ENCODE measurements at places on chromosomes 4 and X. TPM values are rescaled to one million over a fixed set of nuclear protein-coding genes. Genes with fewer than 3 reads are reported as not detected.

- no peaks in the 10 kb centered on the region for H3K27me3 ChIP-seq
- H3K27ac ChIP-seq, result no peak overlapping the region
- no peaks in the 10 kb centered on the region for H3K36me3 ChIP-seq
- no peak overlapping the region for H3K4me3 ChIP-seq
- no peaks in the 10 kb centered on the region for H3K4me1 ChIP-seq
These were observed 201.1 kb upstream of the BCOR start for GRCh38 chrX:40298572-40299479.

GRCh38 chrX:39619182-39620009, 478.4 kb downstream of the BCOR start:
- no peak overlapping the region for H3K4me3 ChIP-seq
- DNase-seq, result no peak
- H3K27me3 ChIP-seq, result no peaks in the 10 kb centered on the region
- H3K27ac ChIP-seq, result peak overlapping the region; percentile 37
- no peaks in the 10 kb centered on the region for H3K4me1 ChIP-seq

DNA sequence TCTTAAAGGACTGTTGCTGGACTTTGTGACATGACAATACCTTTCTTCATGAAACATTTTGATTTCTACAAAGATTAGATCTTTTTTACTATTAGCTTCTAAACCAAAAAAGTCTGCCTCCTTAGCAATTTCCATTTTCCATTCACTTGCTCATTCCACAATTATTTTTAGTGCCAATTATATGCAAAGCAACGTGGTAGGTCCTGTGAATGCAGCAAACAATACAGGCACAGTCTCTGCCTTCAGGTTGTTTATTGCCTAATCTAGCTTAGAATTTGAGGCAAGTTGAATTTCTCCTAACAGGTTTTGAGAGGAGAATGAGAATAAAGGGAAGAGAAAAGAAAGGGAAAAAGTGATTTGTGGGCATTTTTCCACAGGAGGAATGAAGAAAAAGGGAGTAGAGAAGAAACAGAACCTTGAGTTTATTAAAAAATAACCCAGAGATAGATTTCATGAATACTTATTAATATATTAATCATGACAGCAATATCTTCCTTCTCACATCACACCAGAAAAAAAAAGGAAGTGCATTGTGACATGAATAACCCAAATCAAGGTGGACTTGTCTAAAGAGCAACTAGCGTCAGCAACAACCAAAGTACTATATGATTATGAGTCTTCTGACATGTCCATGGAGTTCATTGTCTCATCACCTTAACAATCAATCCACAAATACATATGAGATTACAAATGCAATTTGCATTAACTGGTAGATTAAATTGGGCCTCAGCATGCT, 16.3 kb upstream of the FRYL start:
- no peak overlapping the region for H3K4me3 ChIP-seq
- H3K36me3 ChIP-seq, result no peaks in the 10 kb centered on the region
- no peak overlapping the region for H3K27ac ChIP-seq

Gene GAGE12H
- polyA plus RNA-seq, result not detected

DNA sequence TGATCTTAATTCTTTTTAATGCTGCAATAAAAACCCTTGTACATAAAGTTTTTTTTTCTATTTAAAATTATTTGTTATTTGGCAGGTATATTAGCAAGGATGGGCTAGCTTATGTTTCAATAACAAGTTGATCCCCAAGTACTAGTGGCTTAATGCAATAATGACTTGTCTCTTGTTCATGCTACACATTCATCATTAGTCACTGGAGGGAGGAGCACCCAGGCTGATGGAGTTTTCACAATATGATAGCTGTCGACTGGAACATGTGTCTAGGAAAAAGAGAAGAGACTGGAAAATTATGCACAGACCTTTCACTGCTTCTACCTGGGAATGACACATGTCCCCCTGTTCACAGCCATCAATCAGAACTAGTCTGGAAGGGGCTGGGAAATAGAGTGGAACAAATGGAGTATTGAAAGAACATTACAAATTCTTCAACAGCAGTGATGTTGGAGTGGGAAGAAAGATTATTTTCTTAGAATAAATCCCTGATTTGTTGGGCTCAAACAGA, 387.9 kb upstream of the RPS6KA3 start:
- no peak overlapping the region for H3K4me3 ChIP-seq
- no peak overlapping the region for H3K27ac ChIP-seq
- no peaks in the 10 kb centered on the region for H3K27me3 ChIP-seq
- no peaks in the 10 kb centered on the region for H3K36me3 ChIP-seq
- no peaks in the 10 kb centered on the region for H3K4me1 ChIP-seq

DNA sequence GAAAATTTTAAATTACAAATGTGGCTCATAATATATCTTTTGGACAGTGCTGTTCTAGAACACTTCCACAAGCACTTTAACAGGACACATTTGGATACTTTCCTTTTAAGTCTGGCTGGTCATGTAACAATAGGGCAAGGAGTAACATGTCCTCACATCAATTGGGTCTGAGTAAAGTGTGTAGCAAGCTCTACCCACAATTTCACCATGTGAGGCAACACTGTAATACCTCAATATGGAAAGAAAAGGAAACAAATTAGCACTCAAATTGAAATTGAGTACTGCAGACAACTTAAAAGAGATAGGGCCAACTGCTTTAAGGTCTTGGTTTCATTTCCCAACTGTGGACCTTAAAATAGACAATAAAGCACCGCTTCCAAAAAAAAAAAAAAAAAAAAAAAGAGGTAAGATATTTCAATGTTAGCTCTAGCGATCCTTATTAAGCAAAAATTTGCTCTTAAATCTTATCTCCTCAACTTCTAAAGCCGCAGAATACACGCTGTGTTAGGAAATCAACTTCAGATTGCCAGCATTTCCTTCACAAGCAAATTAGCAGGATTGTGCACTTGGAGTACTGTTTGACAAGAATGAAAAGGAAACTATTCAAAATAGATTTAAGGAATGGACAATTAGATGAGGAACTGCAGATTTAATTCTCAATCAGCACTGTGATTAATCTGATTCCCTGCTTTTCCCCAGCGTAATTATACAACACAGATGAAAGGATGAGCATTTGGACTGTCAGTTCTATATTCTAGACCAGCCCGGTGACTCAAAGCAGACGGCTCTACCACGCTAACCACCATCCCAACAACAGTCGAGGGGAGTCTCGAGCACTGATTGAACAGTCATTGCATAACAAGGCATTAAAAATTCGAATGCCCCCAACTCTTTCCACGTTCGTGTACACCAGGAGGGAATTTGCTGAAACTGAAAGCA, 1.6 kb downstream of the CASK start:
- no peak for DNase-seq
- H3K4me1 ChIP-seq, result no peaks in the 10 kb centered on the region
- H3K4me3 ChIP-seq, result peak overlapping the region; percentile 80
- H3K36me3 ChIP-seq, result no peaks in the 10 kb centered on the region

Gene CFI
- polyA plus RNA-seq, result 191 TPM

Gene DOK7
- 1.2 TPM for polyA plus RNA-seq

DNA sequence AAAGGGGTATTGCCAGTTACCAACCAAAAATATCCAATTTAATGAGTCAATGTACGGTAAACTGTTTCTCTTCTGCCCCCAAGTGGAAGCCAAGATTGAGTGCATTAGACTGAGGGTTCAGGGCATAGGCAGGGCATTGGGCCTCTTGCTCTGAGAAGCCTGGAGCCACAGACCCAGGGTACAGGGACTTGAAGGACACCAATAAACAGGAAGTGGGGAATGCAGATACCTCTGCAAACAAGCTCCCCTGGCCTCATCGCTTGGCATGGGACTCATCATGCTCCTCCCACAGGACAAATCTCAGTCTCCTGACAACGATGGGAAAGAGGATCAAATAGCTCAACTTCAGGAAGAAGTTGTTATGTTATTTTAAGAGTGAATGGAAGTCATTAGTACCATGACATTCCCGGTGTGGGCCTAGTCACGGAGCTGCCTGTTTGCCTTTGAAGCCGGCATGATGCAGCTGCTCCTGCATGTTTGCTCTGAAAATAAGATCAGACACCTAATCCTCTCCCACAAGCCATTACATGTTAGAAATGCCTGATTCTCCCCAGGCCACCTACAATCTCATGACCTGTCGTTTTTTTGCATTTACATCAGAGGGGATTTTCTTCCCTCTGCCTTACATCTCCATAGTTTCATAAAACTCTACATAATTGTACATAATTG, 224.2 kb downstream of the RCHY1 start:
- H3K4me3 ChIP-seq, result no peak overlapping the region
- peak; percentile 73 for DNase-seq
- H3K27me3 ChIP-seq, result no peaks in the 10 kb centered on the region

GRCh38 chr4:25117274-25117673, 43.0 kb downstream of the SEPSECS start:
- no peak overlapping the region for H3K4me3 ChIP-seq
- no peaks in the 10 kb centered on the region for H3K27me3 ChIP-seq
- no peak overlapping the region for H3K27ac ChIP-seq
- no peaks in the 10 kb centered on the region for H3K36me3 ChIP-seq

GRCh38 chr4:88623097-88623496, 30.8 kb downstream of the HERC3 start:
- H3K4me1 ChIP-seq, result no peaks in the 10 kb centered on the region
- H3K27ac ChIP-seq, result no peak overlapping the region
- H3K36me3 ChIP-seq, result no peaks in the 10 kb centered on the region
- H3K4me3 ChIP-seq, result no peak overlapping the region
- DNase-seq, result no peak
- H3K27me3 ChIP-seq, result no peaks in the 10 kb centered on the region

DNA sequence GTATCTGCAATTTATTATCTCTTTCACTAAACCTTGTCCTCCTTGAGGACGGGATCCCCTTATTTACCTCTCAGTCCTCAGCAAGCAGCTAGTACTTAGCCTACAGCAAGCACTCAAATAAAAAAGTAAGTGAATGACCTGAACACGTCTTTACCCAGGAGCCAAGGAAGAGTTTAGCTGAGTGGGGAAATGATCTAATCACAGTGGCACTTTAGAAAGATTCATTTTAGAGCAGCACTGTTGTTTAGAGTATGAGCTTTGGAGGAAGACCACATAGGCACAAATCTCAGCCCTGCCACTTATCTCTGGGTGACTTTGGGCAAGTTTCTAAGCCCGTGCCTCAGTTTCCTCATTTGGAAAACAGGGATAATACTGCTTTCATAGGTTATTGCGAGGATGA, 2.7 kb downstream of the FAM120C start:
- H3K27ac ChIP-seq, result no peak overlapping the region
- H3K4me1 ChIP-seq, result no peaks in the 10 kb centered on the region
- H3K27me3 ChIP-seq, result no peaks in the 10 kb centered on the region
- H3K36me3 ChIP-seq, result no peaks in the 10 kb centered on the region
- DNase-seq, result no peak

GRCh38 chrX:31808357-31808756, 736.5 kb upstream of the FTHL17 start:
- H3K4me3 ChIP-seq, result no peak overlapping the region
- H3K36me3 ChIP-seq, result no peaks in the 10 kb centered on the region
- no peak overlapping the region for H3K27ac ChIP-seq
- no peaks in the 10 kb centered on the region for H3K4me1 ChIP-seq
- H3K27me3 ChIP-seq, result no peaks in the 10 kb centered on the region
- no peak for DNase-seq

Gene KCND1
- polyA plus RNA-seq, result 0.92 TPM

Gene UGT8
- 20.0 TPM for polyA plus RNA-seq

Gene TGIF2LX
- not detected for polyA plus RNA-seq

Gene ARAP2
- polyA plus RNA-seq, result 3.1 TPM

DNA sequence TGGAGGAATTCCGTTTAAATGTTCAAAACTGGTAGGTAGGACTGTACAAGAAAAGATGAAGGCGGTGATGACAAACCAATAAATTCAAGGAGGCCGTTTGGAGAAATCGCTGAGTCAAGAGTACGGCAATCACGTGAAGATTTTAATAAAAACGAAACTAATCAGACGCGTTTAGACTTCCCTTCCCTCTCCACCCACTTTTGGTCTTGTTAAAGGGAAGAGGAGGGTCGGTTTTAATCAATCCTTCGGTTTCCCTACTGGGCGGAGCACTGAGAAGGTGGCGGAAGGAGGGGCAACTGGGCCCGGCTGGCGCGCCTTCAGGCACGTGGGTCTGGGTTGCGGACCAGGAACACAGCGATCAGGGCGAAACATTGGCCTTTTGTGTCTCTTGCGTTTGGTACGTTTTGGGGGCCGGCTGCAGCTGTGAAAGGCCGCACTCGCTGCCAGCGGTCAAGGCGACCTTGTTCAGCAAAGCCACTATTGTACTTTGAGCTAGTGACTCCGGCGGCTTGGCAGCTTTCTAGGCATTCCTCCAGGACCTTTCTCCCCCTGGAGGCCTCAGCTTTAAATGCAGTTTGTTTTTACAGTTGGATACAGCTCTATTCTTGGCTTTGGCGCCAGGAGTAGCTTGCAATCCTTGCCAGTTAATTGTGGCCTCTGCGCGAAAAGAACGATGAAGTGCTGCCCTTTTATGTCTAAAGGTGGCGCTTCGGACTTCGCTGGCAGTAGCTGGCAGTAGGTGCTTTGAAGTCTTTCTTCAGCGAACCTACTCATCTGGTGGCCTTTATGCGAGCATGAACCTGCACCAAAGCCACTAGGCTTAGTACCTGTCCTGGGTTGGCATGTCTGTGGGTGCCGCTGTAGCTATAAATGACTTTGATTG, 16.8 kb upstream of the LAMP2 start:
- peak overlapping the region; percentile 71 for H3K4me3 ChIP-seq
- no peaks in the 10 kb centered on the region for H3K36me3 ChIP-seq
- peak; percentile 84 for DNase-seq
- H3K4me1 ChIP-seq, result no peaks in the 10 kb centered on the region
- H3K27me3 ChIP-seq, result no peaks in the 10 kb centered on the region
- H3K27ac ChIP-seq, result peak overlapping the region; percentile 93

DNA sequence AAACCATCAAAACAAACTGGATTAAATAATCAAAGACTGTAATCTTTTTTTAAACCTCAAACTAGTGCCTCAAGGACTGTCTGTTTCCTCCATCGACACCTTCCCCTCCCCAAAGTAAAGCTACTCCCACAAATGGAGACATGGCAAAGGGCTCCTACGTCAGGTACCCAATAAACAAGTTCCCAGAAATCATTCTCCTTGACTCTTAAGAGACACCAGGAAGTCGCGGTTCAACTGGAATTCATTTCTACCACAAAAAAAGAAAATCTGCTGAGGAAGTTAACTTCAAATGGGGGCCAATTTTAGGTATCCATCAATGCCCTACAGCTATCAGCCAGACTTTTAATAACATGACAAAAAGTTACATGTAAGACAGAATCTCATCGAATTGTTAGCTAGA, 2.5 kb downstream of the RPS4X start:
- H3K4me1 ChIP-seq, result peaks cover 2% of the 10 kb centered on the region
- no peak for DNase-seq
- peaks cover 11% of the 10 kb centered on the region for H3K36me3 ChIP-seq
- no peak overlapping the region for H3K27ac ChIP-seq
- H3K4me3 ChIP-seq, result no peak overlapping the region

Gene JCHAIN
- polyA plus RNA-seq, result 5.1 TPM

- no peak overlapping the region for H3K27ac ChIP-seq
- no peak overlapping the region for H3K4me3 ChIP-seq
- no peaks in the 10 kb centered on the region for H3K36me3 ChIP-seq
These were observed 70.8 kb upstream of the PTCHD1 start for GRCh38 chrX:23263892-23264291.

Gene NUDT11
- polyA plus RNA-seq, result 0.82 TPM

Gene SLIT2
- polyA plus RNA-seq, result 9.2 TPM

Gene STAP1
- polyA plus RNA-seq, result 17.9 TPM

- DNase-seq, result no peak
- H3K4me1 ChIP-seq, result peaks cover 15% of the 10 kb centered on the region
- H3K36me3 ChIP-seq, result no peaks in the 10 kb centered on the region
- no peak overlapping the region for H3K4me3 ChIP-seq
- H3K27ac ChIP-seq, result peak overlapping the region; percentile 32
These were observed 3.3 kb downstream of the IL13RA1 start for GRCh38 chrX:118730500-118731247.

Gene C4orf50
- polyA plus RNA-seq, result not detected

Gene SPANXN3
- polyA plus RNA-seq, result not detected

Gene WDFY3
- polyA plus RNA-seq, result 9.4 TPM

Gene MAGEC3
- polyA plus RNA-seq, result not detected

Gene TBX22
- polyA plus RNA-seq, result not detected

Measured in kidney (tissue), 22 donors.